Astrocyte of the hippocampus (primary cell): ENCODE measurements at places on chromosomes 11 and 22.
A peak's percentile ranks its signal among the peaks of the same experiment; 100 is the strongest.

DNA sequence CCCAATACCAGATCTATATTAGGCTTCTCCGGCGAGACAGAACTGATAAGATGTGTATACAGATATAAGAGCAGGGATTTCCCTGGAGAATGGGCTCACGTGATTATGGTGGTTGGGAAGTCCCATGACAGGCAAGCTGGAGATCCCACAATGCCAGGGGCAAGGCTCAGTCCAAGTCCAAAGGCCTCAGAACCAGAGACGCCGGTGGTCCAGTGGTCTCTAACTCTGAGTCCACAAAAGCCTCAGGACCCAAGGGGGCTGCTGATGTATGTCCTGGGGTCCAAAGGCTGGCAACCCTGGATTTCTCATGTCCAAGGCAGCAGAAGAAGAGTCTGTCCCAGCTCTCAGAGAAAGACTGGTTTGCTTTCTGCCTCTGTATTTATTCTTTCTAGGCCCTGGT lies 15.8 kb upstream of the OSBPL5 start:
- no peak for DNase-seq

- peak; percentile 7 for DNase-seq
Measured at GRCh38 chr11:33089776-33090175, 50.4 kb downstream of the TCP11L1 start.

- no peak for DNase-seq
Measured at GRCh38 chr11:118988280-118988679, 9.7 kb upstream of the CENATAC start.

- no peak for DNase-seq
Measured at GRCh38 chr11:126392633-126393013, 37.1 kb downstream of the ST3GAL4 start.

- DNase-seq = peak; percentile 36
Measured at GRCh38 chr11:110032259-110032658, 60.9 kb upstream of the ZC3H12C start.

DNA sequence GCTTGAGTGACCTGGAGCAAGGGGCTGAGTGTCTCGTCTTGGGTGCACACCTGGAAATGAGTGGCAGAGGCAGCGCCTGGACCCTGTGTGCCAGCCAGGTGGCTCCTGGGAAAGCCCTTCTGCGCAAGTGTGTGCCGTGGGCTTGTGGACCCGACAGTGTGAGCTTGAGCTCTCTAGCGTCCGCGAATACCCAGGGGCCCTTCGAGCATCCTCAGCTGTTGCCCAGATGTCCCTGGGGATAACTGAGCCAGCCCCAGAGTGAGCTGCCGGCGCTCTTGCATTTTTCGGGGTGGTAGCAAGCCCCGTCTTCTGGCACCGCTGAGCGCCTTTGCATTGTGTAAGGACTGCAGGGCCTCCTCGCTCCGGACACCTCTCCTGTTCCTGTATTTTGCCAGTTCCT lies 399.2 kb downstream of the TBC1D22A start:
- DNase-seq = no peak

DNA sequence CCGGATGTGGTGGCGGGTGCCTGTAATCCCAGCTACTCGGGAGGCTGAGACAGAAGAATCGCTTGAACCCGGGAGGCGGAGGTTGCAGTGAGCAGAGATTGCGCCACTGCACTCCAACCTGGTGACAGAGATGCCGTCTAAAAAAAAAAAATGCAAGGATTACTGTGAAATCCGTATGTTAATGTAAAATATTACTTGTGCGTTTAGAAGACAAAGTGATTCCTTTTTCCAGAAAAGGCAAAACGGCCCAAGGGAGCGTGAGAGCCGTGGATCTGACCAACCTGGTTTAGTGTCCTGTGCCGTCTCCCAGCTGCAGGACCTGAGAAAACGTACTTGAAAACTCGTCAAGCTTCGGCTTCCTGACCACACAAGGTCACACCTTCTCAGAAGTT lies 905 bp downstream of the HDHD5 start:
- no peak for DNase-seq

DNA sequence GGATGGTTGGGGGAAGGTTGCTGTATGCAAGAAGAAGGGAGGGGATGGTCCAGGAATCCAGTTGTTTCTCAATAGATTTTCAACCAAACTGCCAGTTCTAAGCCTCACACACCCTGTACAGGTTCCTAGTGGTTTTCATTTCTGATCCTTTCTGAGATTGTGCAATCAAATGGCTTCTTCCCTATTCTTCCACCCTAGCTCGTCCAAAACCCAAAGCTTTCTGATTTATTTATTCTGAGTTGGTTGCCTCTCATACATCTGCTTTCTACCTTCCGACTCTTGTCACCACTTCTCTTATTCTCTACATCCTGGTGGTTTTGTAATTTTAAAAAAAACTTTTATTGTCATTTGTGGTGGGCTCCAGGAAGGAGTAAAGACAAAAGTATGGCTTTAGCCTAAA lies 12.6 kb downstream of the OR5A2 start:
- DNase-seq = no peak

DNA sequence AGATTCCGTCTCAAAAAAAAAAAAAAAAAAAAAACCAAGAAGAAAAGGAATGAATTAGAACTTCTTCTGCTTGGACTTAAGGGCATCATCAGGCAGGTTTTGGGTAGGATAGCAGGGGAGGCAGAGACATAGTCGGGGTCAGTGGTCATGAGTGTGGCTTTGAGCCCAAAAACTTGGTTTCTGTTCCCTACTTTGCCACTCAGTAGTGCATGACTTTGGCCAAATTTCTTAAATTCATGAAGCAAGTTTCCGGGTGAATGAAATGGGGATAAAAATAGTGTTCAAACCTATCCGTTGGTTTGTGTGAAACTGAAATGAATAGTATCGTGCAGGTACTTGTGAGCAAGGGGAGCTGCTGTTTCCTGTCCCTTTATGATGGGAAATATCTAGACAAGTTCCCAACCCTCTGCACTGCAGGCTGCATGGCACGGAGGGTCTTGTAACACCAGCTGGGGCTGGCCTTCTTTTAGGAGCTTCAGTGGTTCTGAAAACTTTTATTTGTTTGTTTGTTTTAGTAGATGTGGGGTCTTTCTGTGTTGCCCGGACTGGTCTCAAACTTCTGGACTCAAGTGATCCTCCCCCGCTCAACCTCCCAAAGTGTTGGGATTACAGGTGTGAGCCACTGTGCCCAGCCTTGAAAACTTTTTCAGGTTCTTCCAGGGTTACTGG lies 18.4 kb downstream of the NEAT1 start:
- DNase-seq = peak; percentile 40

DNA sequence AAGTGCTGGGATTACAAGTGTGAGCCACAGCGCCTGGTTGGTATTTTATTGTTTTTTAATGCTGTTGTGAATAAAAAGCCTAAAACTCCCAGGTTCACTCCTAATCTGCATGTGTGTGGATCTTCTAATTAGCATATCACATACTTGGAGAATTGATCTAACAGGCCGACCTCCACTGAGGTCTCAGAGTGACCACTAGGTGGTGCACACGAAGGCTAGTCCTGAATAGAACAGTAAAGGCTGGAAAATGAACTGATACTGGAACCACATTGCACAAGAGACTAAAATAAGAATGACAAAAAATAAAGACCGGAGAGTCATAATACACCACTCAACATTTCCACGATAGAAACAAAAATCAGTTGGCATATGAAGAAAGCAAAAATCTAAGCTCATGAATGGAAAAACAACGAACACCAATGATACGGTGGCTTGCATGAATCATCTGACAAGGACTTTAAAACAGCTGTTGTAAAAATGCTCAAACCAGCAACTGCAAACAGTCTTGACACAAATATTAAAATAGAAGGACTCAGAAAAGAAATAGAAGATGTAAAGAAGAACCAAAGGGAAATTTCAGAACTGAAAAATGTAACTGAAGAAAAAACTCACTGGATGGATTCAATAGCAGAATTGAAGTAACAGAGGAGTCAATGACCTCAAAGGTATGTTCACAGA lies 19.2 kb downstream of the PIM3 start:
- peak; percentile 46 for DNase-seq

DNA sequence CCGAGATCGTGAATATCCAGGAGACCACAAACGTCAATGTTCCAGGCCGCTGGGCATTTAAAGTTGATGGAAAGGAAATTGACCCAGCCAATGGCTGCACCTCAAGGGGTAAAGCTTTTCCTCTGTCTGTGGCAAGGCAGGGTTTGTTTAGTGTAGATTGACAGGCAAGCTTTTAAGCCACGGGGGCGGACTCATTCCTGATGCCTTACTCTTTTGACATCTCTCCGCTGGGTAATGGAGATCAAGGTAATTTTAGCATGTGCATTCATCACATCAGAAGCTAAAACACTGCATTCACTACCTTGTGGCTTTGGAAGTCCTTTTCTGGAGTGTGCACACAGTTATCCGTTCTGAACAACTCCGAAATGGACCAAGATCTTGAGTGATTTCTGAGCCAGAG lies 12.6 kb downstream of the TECTA start:
- peak; percentile 32 for DNase-seq
